ENCODE measurements at places on chromosomes 11 and 22.

- no peak for DNase-seq
Measured at GRCh38 chr11:43546561-43547429, 133.7 kb upstream of the HSD17B12 start.

DNA sequence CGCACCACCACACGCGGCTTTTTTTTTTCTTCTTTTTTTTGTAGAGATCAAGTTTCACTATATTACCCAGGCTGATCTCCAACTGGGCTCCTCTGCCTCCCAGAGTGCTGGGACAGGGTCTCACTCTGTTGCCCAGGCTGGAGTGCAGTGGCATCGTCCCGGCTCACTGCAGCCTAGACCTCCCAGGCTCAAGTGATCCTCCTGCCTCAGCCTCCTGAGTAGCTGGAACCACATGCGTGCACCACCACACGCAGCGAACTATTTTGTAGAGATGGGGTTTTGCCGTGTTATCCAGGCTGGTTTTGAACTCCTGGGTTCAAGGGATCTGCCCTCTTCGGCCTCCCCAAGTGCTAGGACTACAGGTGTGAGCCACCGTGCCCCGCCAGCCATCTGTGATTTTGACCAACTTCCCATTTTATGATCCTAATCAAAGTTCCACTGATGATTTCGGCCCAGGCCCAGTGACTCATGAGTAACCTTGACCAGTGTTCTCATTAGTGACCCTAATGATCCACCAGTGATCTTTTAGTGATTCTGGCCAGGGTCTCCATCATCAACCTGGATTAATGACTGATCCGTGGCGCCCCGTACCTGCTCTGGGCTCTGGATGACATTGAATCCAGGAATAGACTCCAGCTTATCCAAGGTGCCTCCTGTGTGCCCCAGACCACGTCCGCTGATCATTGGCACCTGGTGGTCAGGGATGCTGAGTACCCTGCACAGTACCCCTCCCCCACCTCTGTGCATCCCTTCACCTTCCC is 1.7 kb downstream of the TYMP start:
- no peak for DNase-seq

DNA sequence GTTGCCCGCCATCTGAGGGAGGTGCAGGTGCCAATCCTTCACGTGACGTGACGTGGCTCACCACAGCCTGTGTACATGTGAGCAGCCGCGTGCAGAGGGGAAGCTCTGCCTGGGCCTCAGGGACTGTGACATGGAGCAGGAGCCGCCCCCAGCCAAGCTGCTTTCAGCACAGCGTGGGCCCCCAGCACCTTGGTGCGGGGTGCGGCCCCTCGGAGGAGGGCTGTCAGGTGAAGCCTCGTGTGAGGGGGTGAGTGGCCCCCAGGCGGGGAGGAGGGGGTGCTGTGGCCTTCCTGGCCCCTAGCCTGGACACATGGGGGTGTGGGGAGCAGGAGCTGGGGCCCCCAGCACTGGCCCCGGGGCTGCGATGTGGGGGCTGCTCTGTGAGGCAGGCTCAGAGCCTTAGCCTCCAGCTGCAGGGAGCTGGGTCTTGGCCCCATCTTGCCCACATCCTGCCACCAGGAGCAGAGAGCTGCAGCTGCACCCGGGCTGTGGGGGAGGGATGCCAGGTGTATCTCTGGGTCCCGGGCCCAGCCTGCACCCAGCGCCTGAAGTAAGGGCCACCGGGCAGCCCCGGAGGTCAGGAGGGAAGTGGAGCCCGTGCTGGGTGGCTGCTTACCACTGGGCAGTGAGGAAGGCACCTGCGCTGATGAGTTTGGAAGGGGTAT is at the start of gene ADORA2A:
TSS of gene ADORA2A (plus strand) at position 100 of the 665 bp plus-strand sequence. CDS start 5,806 bp downstream, outside the sequence.
- DNase-seq: peak; percentile 44

DNA sequence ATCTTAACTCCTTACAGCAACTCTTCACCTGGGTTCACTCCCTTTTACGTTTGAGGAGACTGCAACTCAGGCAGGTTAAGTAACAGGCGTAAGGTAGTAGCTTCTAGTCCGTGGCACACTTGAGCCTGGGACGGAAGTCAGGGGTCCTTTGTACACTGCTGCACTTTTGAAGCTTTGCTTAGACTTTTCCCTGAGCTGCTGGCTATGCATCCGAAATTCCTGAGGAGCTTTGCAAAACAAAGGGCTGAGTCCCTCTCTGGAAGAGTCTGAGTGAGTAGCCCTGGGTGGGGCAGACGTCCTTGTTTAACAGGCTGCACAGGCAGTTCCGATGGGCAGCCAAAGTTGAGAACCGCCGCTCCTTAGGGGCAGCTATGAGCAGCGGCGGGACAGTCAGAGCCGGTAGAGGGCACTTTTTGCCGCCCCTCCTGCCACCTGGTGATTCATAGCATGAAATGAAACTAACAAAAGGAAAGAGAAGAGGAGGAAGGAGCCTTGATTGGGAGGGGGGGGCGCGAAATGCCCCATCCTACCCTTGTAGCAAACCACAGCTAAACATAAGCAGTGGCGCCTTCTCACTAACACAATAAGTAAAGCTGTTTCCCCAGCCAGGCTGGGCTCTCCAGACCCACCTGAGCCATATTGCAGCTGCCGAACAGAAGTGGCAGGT is 1.4 kb downstream of the TMEM109 start:
- peak; percentile 85 for DNase-seq

GRCh38 chr11:91219535-91219934 is 996.7 kb upstream of the CHORDC1 start:
- no peak for DNase-seq

DNA sequence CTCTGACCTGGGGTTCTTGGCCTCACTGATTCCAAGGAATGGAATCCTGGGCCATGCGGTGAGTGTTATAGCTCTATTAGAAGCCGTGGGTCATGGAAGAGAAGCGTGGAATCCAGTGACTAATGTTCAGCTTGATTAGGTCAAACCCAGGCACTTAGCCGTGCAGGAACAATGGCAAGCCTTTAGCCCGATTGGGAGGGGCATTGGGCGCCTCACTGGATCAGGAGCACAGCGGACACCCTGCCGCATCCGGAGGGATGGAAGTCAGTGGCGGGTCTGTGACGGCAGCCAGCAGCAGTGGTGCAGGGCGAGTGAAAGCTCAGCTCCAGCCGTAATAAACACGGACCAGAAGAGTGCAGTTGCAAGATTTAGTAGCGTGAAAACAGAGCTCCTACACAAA is 20.5 kb upstream of the SLC17A6 start:
- no peak for DNase-seq

GRCh38 chr11:130653838-130654636 is 205.6 kb downstream of the ADAMTS15 start:
- DNase-seq: no peak

- DNase-seq: peak; percentile 83
Measured at GRCh38 chr11:105244160-105244825, 104.7 kb upstream of the CARD18 start.

GRCh38 chr11:44207292-44207691 is 102.6 kb downstream of the ALX4 start:
- no peak for DNase-seq

GRCh38 chr22:45292731-45293442 is 8.1 kb downstream of the UPK3A start:
- peak; percentile 85 for DNase-seq

DNA sequence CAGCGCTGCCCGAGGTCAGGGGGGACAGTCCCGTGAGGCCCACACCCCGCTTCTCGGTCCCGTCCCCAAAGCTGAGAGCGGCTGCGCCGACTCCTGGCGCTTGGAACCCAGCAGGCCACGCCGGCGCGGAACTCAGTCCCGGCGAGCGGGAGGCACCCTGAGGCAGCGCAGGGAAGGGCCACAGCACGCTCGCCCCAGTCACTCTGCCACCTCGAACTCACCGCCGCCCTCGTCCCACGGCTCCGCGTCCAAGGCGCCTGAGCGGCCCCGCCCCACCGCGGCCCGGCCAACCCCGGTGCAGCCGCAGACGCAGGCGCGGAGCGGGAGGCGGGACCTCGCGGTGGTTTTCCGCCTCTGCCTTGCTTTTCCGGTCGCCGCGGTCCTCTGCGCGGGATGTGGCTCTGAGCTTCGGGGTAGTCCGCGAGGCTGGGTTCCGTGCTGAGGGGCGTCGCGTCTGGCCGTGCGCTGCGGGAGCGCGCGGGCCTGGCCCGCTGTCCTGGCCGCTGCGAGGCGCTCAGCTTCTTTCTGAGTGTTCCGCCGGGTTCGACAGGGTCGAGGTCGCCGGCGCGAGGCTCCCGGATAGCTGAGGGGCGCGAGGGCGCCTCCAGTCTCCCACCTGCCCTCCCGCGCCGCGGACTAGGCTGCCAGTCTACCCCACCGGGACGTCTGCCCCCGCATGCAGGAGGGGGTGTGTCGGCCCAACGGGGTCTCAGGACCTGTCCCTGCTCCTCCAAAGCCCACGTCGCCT is at the start of gene CDPF1:
TSS of gene CDPF1 (minus strand) at position 259 of the 748 bp plus-strand sequence. CDS start 2,009 bp downstream, outside the sequence.
- DNase-seq: peak; percentile 86

DNA sequence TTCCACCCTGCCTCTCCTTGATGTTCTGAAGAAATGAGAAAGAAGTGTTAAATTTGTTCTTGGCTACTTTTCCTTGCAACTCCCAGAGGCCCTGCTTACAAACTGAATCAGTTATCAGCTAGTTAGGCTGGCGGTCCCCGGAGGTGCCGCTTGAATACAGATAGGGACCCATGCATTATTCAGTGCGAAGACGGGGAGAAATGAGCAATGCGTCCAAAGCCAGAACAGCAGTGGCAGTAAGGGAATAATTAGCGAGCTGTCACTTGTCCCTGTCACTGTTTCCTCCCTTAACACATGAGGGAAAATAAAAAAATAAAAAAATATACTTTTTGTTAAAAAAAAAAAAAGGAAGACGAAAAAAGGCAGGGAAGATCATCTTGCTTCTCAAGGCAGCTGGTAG is 528.1 kb downstream of the MN1 start:
- DNase-seq: no peak

DNA sequence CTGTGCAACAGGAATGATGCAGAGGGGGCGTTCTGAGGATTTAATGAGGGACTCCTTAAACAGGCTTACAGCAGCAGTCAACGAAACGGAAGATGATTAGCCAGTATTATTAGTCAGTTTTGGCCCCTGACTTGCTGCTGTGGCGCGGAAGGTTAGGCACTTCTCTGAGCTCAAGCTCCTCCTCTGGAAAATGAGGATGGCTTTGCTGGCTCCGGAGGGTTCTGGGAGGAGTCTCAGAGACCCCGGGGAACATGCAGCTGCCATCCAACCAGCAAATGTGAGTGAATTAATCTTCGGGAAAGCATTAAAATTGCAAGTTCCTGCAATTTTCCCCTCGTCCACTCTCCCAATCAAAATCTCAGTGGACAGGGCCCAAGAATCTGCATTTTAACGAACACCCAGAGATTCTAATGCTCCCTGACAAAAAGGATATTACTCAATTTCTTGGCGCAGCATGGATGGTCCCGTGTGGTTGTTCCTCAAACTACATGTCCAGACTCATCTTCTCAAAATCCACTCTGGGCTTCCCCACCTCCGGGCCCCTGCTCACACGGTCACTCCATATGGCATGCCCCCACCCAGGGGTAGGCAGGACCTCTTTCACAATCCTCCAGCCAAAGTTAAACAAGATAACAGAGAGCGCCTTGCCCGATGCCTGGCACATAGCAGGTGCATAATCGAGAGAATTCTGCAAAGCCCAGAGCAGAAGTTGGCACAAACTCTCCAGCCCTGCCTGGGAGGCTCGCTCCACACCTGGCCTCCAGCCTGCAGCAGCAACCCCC is 6.4 kb downstream of the ELFN2 start:
- DNase-seq: peak; percentile 21

GRCh38 chr11:76152086-76152681 is 54.1 kb downstream of the WNT11 start:
- peak; percentile 79 for DNase-seq

All from MV-4-11 (cell line).